ENCODE measurements at places on chromosomes 5 and 9.

DNA sequence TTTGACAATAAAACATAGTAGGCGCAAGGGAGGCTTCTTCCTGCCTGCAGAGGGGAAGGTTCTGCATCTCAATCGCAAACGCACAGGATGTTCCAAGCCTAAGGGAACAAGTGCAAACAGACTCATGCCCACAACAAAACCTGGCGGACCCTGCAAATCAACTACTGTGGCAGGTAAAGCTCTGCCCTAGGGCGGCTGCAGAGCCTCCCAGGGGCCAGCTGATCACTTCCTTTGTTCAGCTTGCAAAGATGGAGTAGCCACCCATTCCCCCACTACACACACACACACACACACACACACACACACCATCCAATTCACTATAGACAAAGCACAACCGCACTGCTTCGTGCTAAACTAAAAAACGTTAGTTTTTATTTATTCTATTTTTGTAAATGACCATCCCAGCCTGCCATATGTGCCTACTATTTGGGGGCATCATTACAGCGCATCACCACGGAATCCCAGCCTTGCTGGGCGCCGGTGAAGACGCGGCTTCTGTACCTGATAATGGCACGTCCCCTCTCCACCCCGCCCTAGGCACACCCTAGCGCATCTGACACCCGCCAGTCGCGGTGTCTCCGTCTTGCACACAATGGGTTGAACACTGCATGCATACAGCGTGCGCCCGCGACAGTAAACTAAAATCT, 57.6 kb downstream of the DPYSL3 start:
- no peak for DNase-seq
- H3K27me3 ChIP-seq: peaks cover 9% of the 10 kb centered on the region
- H3K27ac ChIP-seq: no peak overlapping the region

DNA sequence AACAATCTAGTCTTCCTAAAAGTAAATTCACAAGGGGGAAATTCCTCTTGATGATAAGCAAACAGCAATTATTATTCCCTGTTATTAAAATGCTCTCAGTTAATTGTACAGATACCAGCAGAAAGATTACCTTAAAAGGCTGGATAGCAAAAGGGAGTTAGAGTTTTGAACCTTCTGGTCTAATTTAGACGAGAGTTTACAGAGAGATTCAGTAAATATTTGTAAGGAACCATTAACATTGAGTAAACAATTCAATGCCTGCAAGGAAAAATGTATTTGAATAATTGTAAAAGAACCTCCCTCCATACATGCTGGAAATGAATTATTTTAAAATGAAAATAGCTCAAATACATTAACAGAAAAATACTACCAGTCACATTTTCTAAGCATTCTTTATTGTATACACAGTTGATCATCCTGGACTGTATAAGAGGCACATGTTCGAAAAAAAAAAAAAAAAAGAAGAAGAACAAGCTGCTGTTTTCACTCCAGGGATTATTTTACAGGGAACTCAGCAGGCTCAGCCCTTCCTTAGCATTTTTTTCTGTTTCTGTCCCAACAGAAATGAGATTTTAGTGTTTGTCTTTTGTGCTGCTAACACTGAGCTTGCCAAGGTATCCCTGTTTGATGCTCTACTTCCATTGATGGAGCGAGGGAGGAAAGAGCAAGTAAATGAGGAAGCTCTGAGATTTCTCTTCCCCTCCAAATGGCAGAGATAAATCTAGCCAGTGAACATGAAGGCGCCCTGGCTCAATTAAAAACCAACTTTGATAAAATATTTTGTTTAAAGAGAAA, 141.1 kb downstream of the ENC1 start:
- H3K27ac ChIP-seq: no peak overlapping the region
- peaks cover 18% of the 10 kb centered on the region for H3K4me1 ChIP-seq
- no peak overlapping the region for H3K4me3 ChIP-seq
- H3K36me3 ChIP-seq: no peaks in the 10 kb centered on the region

DNA sequence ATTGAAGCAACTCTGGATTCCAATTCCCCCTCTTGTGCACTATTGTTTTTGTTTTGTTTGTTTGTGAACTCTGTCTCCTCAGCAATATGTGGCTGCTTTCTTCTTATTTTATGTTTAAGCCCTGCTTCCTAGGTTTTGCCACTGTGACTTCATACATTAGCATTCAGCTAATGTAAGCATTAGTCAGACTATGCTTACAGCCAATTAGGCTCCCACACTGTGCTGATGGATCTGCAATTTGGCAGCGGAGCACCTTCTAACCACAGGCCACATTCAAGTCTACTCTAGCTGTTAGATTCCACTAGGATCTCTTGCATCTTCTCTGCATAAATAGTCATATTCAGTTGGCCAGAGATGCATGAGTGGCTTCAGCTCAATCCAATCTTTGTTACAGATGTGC, 9.6 kb upstream of the BICD2 start:
- H3K36me3 ChIP-seq: no peaks in the 10 kb centered on the region
- no peak for DNase-seq
- no peaks in the 10 kb centered on the region for H3K27me3 ChIP-seq
- H3K4me1 ChIP-seq: no peaks in the 10 kb centered on the region

- H3K4me3 ChIP-seq: no peak overlapping the region
- H3K27me3 ChIP-seq: no peaks in the 10 kb centered on the region
- DNase-seq: no peak
- H3K27ac ChIP-seq: peak overlapping the region; percentile 78
Measured at GRCh38 chr5:179275941-179276837, 69.1 kb downstream of the ADAMTS2 start.

DNA sequence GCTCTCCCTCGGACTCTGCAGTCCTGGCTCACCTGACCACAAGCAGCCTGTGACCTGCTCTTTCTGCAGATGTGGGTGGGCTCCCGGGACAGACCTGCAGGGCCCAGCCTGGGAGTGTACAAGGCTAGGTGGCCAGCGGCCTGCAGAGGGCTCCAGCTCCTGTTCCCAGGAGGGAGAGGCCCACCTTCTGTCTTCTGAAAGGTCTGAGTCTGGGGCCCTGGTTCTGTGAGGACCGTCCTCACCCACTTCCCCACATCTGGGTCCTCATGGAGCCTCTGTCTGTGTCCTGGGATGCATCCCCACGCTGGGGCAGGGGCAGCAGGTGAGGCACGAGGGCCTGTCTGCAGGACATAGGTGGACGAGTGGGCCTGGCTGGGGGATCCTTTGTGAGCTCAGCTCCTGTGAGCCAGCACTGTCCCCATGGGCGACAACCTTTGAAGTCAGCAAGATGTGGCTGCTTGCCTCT, 43.7 kb downstream of the PHF2 start:
- no peaks in the 10 kb centered on the region for H3K4me1 ChIP-seq
- H3K27me3 ChIP-seq: no peaks in the 10 kb centered on the region
- no peak overlapping the region for H3K27ac ChIP-seq
- H3K36me3 ChIP-seq: peaks cover 7% of the 10 kb centered on the region
- no peak overlapping the region for H3K4me3 ChIP-seq

DNA sequence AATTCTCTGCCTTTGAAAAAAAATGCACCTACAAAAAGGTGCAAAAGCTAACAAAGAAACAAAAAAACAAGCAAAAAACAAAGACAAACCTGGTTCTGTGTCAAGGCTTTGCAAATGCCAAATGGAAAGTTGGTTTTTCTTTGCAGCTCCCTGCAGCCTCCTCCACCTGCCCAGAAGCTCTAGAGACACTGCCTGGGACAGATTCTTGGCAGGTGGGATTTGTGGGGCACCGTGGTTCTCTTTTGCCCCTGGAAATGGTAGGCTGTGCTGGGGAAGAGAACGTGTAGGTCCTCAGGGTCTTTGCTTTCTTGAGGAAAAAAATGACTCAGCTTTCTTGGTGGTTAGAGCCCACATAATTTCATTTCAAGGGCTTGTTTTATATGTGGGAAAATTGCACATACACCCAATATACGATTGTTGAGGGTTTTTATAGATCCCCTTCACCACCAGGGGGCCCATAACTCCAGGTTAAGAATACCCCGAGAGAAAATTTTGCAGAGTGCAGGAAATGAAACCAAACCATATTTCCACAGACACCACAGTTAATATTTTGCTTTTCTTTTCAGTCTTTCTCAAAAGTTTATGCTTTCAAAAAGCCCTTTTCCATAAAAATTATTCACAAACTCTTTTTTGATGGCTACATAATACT, 58.7 kb downstream of the NXNL2 start:
- H3K27ac ChIP-seq: no peak overlapping the region
- no peaks in the 10 kb centered on the region for H3K27me3 ChIP-seq
- no peaks in the 10 kb centered on the region for H3K4me1 ChIP-seq
- no peak for DNase-seq

DNA sequence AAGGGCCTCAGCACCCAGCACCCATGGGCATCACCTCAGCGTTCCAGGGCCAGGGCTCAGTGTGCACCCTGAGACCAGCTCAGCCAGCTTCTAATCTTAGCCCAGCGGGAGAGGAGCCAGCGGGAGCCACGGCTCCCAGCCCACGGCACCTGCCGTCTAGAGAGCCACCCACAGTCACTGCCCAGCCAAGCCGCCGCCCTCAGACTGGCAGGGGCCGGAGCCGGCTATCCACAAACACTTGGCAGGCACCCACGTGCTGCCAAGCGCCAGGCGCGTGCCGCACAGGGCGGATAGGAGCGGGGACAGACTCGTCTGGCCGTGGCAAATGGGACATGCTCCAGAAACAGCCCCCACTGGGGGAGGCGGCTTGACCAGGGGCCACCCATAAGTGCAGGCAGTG, 18.6 kb downstream of the BRD3 start:
- no peaks in the 10 kb centered on the region for H3K4me1 ChIP-seq
- no peak overlapping the region for H3K27ac ChIP-seq
- H3K36me3 ChIP-seq: peaks cover 89% of the 10 kb centered on the region
- H3K4me3 ChIP-seq: no peak overlapping the region
- H3K27me3 ChIP-seq: no peaks in the 10 kb centered on the region

GRCh38 chr5:110386782-110387181, 339.7 kb downstream of the TMEM232 start:
- no peaks in the 10 kb centered on the region for H3K27me3 ChIP-seq
- no peak overlapping the region for H3K4me3 ChIP-seq
- no peak for DNase-seq

DNA sequence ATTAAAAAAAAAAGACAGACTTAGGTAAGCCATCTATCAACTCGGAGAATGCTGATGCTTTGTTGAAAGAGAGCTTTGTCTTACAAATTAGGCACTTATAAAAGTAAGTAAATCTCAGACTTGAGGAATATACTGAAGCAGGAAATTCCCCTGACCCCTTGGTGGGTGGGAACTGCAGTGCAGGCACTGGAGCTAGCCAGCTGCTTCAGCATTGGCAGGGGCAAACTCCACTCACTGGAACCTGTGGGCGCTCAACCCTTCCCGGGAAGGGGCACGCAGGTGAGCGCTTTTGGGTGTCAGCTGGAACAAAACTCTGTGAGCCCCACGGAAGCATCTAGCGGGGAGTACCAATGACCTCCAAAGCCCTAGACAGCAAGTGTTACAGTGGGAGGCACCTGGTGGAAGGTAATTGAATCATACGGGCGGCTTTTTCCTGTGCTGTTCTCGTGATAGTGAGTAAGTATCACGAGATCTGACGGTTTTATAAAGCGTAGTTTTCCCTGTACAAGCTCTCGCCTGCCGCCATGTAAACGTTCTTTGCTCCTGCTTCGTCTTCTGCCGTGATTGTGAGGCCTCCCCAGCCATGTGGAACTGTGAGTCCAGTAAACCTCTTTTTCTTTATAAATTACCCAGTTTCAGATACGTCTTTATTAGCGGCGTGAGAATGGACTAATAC, 628.0 kb upstream of the CDH18 start:
- H3K4me3 ChIP-seq: no peak overlapping the region
- H3K4me1 ChIP-seq: no peaks in the 10 kb centered on the region
- no peaks in the 10 kb centered on the region for H3K27me3 ChIP-seq
- DNase-seq: no peak
- no peaks in the 10 kb centered on the region for H3K36me3 ChIP-seq
- no peak overlapping the region for H3K27ac ChIP-seq

- no peaks in the 10 kb centered on the region for H3K36me3 ChIP-seq
- no peak overlapping the region for H3K4me3 ChIP-seq
- no peaks in the 10 kb centered on the region for H3K27me3 ChIP-seq
- H3K4me1 ChIP-seq: no peaks in the 10 kb centered on the region
- no peak for DNase-seq
Measured at GRCh38 chr9:28774433-28775235, 1201.4 kb upstream of the C9orf72 start.

GRCh38 chr9:127741831-127742434, 6.8 kb upstream of the TOR2A start:
- peaks cover 12% of the 10 kb centered on the region for H3K4me1 ChIP-seq
- peaks cover 66% of the 10 kb centered on the region for H3K36me3 ChIP-seq
- no peak overlapping the region for H3K27ac ChIP-seq
- peak overlapping the region; percentile 26 for H3K4me3 ChIP-seq

DNA sequence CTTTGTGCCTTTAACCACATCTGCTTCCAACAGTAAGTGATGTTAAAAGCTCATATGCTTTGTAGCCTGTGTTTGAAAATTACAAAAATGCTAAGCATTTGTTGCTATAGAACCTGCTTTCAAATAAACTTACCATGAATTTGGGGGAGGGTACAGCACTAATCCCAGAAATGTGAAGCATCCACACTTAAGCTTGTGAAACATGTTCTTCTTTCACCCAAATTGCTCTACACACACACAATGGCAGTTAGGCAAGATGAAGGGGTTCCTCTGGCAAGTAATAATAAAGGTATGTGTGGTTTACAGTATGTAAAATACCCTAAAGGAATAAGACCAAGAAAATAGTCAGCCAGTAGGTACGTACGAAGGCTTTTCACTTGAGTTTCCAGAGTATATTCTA, 165.6 kb downstream of the SMARCA2 start:
- peaks cover 34% of the 10 kb centered on the region for H3K36me3 ChIP-seq
- H3K4me3 ChIP-seq: no peak overlapping the region
- no peaks in the 10 kb centered on the region for H3K27me3 ChIP-seq
- no peaks in the 10 kb centered on the region for H3K4me1 ChIP-seq
- no peak for DNase-seq

- no peak overlapping the region for H3K4me3 ChIP-seq
- peaks cover 18% of the 10 kb centered on the region for H3K36me3 ChIP-seq
- H3K27me3 ChIP-seq: no peaks in the 10 kb centered on the region
- DNase-seq: no peak
- H3K4me1 ChIP-seq: no peaks in the 10 kb centered on the region
Measured at GRCh38 chr9:100228352-100228869, 124.3 kb downstream of the TEX10 start.

GRCh38 chr5:155303120-155303519, 289.6 kb downstream of the KIF4B start:
- H3K27ac ChIP-seq: no peak overlapping the region
- H3K4me1 ChIP-seq: no peaks in the 10 kb centered on the region
- no peaks in the 10 kb centered on the region for H3K27me3 ChIP-seq
- no peaks in the 10 kb centered on the region for H3K36me3 ChIP-seq

GRCh38 chr9:5764130-5764868, 68.6 kb downstream of the ERMP1 start:
- H3K4me1 ChIP-seq: no peaks in the 10 kb centered on the region
- peaks cover 70% of the 10 kb centered on the region for H3K36me3 ChIP-seq
- no peaks in the 10 kb centered on the region for H3K27me3 ChIP-seq
- no peak overlapping the region for H3K27ac ChIP-seq
- DNase-seq: no peak
- no peak overlapping the region for H3K4me3 ChIP-seq

- no peak for DNase-seq
- no peaks in the 10 kb centered on the region for H3K36me3 ChIP-seq
Measured at GRCh38 chr9:974996-975739, 1.3 kb upstream of the DMRT3 start.

DNA sequence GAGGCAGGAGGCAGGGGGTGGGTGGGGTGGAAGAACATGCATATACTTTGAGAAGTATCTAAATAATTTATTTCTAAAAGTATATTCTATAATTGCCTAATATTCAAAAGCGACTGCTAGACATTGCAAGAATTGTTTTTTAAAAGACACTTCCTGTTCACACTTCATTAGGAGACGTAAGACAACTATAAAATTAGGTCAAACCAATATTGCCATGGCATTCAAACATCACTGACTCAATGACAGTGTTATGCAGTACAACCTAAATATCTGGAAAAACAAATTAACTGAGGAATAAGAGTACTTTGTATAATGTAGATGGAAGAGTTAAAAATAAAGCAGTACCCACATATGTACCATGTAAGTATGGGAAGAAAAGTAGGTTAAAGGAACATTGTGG, 4.5 kb downstream of the CCNH start:
- H3K27ac ChIP-seq: no peak overlapping the region
- peaks cover 71% of the 10 kb centered on the region for H3K36me3 ChIP-seq
- H3K27me3 ChIP-seq: no peaks in the 10 kb centered on the region

Data from upper lobe of right lung (tissue), 1 donor.